Left lung (tissue), 14 donors: ENCODE measurements at places on chromosomes 2 and 18. TPM values are rescaled to one million over a fixed set of nuclear protein-coding genes. Genes with fewer than 3 reads are reported as not detected.
A peak's percentile ranks its signal among the peaks of the same experiment; 100 is the strongest.

GRCh38 chr2:127027715-127028114, 79.2 kb downstream of the BIN1 start:
- H3K27me3 ChIP-seq = peaks cover 39% of the 10 kb centered on the region
- no peak overlapping the region for H3K4me3 ChIP-seq
- no peak overlapping the region for H3K27ac ChIP-seq
- DNase-seq = no peak
- H3K4me1 ChIP-seq = no peaks in the 10 kb centered on the region
- no peaks in the 10 kb centered on the region for H3K36me3 ChIP-seq

GRCh38 chr2:116692988-116693387, 1121.5 kb upstream of the DDX18 start:
- H3K27ac ChIP-seq = no peak overlapping the region
- no peaks in the 10 kb centered on the region for H3K36me3 ChIP-seq
- no peak overlapping the region for H3K4me3 ChIP-seq
- H3K27me3 ChIP-seq = no peaks in the 10 kb centered on the region
- H3K4me1 ChIP-seq = no peaks in the 10 kb centered on the region

- no peak overlapping the region for H3K4me3 ChIP-seq
- H3K4me1 ChIP-seq = peaks cover 14% of the 10 kb centered on the region
- no peak for DNase-seq
- H3K36me3 ChIP-seq = no peaks in the 10 kb centered on the region
Measured at GRCh38 chr2:9097239-9097638, 93.8 kb upstream of the MBOAT2 start.

GRCh38 chr18:48009116-48009745, 78.8 kb upstream of the SMAD2 start:
- no peaks in the 10 kb centered on the region for H3K27me3 ChIP-seq
- H3K4me1 ChIP-seq = no peaks in the 10 kb centered on the region
- no peak overlapping the region for H3K4me3 ChIP-seq
- no peaks in the 10 kb centered on the region for H3K36me3 ChIP-seq
- no peak for DNase-seq

DNA sequence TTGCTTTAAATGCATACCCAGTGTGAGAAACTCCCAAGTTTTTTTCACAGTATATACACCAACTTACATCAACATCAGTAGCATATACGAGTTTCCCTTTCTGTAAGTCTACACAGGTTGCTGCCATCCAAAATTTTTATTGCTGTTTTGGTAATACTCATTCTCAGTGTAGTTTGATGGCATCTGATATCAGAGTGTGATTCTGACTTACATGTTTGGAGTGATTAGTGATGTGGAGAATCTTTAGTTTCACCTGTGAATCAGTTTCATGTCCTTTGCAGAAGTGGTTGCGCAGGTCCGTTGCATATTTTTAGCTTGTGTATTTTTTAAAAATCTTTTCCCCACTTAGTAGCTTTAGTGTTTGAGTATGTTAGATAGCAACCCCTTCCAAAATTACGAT, 50.1 kb downstream of the CCDC74A start:
- no peak overlapping the region for H3K27ac ChIP-seq
- H3K4me3 ChIP-seq = no peak overlapping the region
- no peaks in the 10 kb centered on the region for H3K27me3 ChIP-seq
- no peaks in the 10 kb centered on the region for H3K4me1 ChIP-seq

DNA sequence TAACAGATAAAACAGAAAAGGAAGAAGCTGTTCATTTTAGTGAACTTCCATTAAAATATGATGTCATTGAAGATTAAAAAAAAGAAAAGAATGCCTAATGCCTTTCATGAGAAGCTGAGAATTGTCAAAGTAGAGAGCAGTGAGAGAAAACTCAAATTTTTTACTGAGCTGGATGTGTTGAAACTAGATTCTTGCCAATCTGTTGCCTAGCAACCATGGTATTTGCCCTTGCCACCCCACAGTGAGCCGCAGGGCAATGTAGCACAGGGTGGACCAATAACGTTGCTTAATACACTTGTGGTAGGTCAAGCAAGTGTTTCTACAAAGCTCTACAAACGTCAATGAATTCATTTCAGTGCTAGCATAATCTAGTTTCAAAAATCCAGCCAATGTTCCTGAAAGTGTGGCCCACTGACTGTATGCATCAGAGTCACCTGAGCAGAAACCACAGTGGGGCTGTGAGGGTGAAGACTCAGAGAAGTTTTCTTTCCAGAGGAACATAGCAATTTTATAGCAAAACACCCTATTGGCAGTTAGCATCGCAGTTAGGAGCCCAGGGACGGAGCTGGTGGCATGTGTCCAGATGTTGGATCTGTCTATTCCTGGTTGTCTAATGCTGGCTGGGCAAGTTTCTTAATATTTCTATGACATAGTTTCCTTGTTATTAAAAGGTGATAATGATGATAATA, 132.2 kb downstream of the DOCK10 start:
- peaks cover 10% of the 10 kb centered on the region for H3K4me1 ChIP-seq
- peak; percentile 79 for DNase-seq
- peak overlapping the region; percentile 49 for H3K27ac ChIP-seq
- H3K36me3 ChIP-seq = no peaks in the 10 kb centered on the region
- H3K4me3 ChIP-seq = no peak overlapping the region
- no peaks in the 10 kb centered on the region for H3K27me3 ChIP-seq

GRCh38 chr18:34583895-34584294, 126.2 kb upstream of the DTNA start:
- no peaks in the 10 kb centered on the region for H3K4me1 ChIP-seq
- H3K27me3 ChIP-seq = no peaks in the 10 kb centered on the region
- H3K27ac ChIP-seq = no peak overlapping the region
- no peak for DNase-seq
- H3K4me3 ChIP-seq = no peak overlapping the region

- no peaks in the 10 kb centered on the region for H3K4me1 ChIP-seq
- no peak overlapping the region for H3K4me3 ChIP-seq
- H3K27ac ChIP-seq = no peak overlapping the region
- H3K36me3 ChIP-seq = no peaks in the 10 kb centered on the region
Measured at GRCh38 chr2:64661741-64662169, 8.0 kb upstream of the SERTAD2 start.

- no peaks in the 10 kb centered on the region for H3K27me3 ChIP-seq
- no peaks in the 10 kb centered on the region for H3K36me3 ChIP-seq
- DNase-seq = no peak
- H3K4me1 ChIP-seq = peaks cover 8% of the 10 kb centered on the region
- H3K4me3 ChIP-seq = no peak overlapping the region
Measured at GRCh38 chr2:3461801-3462492, 57.4 kb downstream of the ADI1 start.

PROKR1 gene
- not detected for total RNA-seq

FEV gene
- not detected for total RNA-seq

EMILIN2 gene
- 28.2 TPM for total RNA-seq
